Activated T-helper 1 cell treated with anti-CD3 and anti-CD28 coated beads, Interleukin-12 subunit alpha, Interleukin-12 subunit beta, Interleukin-2, Interleukin-4 antibody, amounts not matched to agents 30 ng/mL and 10 ng/mL and 1 ng/mL, durations not matched to agents 14 hours and 24 hours and 36 hours (primary cell): ENCODE measurements at places on chromosomes 4 and X.
A peak's percentile ranks its signal among the peaks of the same experiment; 100 is the strongest.

DNA sequence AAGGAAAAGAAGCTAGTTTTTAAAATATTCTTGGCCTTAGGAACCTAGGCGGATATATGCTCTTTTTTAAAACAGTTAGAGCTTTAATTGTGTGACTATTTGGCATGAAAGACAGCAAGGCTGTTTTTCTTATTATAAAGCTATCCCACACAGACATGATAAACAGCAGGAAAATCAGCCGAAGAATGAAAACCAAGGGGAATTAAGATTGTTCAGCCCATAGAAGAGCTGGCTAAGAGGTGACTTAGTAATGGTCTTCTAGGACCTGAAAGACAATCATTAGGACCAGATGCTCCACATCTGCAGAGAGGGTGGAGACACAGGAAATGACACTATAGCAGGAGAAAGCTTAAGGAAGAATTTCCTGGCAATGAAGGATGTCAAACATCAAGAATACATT lies 171.4 kb upstream of the NRK start:
- H3K4me1 ChIP-seq = no peaks in the 10 kb centered on the region
- H3K27me3 ChIP-seq = no peaks in the 10 kb centered on the region
- H3K4me3 ChIP-seq = no peak overlapping the region
- H3K36me3 ChIP-seq = no peaks in the 10 kb centered on the region

DNA sequence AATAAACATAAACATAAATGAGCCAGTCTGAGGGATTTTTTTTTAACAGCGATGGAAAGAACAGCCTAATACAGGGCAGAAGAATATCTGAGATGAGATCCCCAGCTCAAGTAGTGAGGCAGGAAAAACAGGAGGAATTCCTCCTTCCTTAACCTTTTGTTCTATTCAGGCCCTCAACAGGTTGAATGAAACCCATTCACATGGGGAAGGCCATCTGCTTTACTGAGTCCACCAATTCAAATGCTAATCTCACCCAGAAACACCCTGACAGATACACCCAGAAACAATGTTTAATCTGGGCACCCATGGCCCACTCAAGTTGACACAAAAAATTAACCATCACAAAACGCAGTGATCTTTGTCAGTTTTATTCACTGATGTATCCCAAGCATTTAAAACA lies 45.5 kb downstream of the SMIM31 start:
- DNase-seq = no peak
- H3K4me3 ChIP-seq = no peak overlapping the region
- H3K4me1 ChIP-seq = no peaks in the 10 kb centered on the region
- no peaks in the 10 kb centered on the region for H3K27me3 ChIP-seq
- H3K27ac ChIP-seq = no peak overlapping the region
- H3K36me3 ChIP-seq = no peaks in the 10 kb centered on the region

- H3K36me3 ChIP-seq = no peaks in the 10 kb centered on the region
- DNase-seq = no peak
- H3K4me3 ChIP-seq = no peak overlapping the region
- H3K27me3 ChIP-seq = peaks cover 25% of the 10 kb centered on the region
Observed at GRCh38 chr4:138259824-138260223, 17.7 kb upstream of the SLC7A11 start.

- H3K36me3 ChIP-seq = peaks cover 4% of the 10 kb centered on the region
- peak overlapping the region; percentile 81 for H3K27ac ChIP-seq
- DNase-seq = no peak
Observed at GRCh38 chrX:150880808-150881165, 17.7 kb downstream of the CD99L2 start.

GRCh38 chr4:43242606-43243005 lies 350.1 kb downstream of the GRXCR1 start:
- H3K4me1 ChIP-seq = no peaks in the 10 kb centered on the region
- H3K27ac ChIP-seq = no peak overlapping the region
- H3K4me3 ChIP-seq = no peak overlapping the region
- H3K36me3 ChIP-seq = no peaks in the 10 kb centered on the region

DNA sequence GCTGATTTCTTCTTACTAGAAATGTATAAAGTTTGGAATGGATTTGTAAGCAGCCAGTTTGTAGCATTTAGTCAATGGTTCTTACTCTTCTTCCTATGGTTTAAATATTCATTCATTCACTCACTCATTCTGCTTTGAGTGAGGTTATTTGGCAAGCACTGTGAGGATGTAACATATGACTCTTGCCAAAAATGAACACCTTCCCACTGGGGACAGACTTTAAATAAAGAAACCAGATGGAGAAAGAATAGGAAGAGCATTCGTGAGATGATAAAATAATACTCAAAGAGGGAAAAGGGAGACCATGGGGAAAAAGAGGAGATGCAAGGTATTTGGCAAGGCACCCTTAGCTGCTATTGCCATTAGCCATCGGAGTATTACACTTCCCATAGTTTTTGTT lies 586.1 kb downstream of the ADGRL3 start:
- H3K27ac ChIP-seq = no peak overlapping the region
- no peak overlapping the region for H3K4me3 ChIP-seq
- H3K36me3 ChIP-seq = no peaks in the 10 kb centered on the region

DNA sequence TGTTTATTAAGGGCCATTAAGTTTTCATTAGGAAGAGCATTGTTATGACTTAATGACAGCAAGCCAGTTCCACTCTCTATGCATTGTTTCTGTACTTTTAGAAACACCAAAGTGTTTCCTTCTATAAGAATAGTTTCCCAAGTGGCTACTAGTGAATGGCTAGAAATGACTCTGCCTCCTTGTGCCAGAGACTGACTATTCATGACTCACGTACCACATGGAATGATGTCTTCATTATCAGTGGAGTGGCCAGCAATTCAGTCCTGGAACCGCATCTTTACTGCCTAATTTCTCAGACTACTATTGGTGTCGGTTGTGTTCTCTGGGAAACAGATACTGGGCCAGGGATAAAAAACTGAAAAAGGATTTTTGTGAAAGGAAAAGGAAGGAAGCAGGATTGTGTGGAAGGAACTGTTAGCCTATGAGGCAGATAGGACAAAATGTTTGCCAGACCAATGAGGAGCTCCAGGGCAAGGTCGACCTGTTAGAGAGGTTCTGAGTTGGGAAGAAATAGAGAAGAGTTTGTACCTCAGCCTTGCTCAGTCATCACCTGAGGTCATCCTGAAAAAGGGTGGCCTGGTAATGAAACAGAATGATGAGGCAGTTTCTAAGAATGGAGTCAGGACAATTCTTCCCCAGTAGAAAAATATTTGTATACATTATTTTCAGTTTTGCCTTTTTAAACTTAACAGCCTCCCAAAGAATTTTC lies 218.6 kb downstream of the SPCS3 start:
- H3K4me1 ChIP-seq = no peaks in the 10 kb centered on the region
- H3K4me3 ChIP-seq = no peak overlapping the region
- no peak overlapping the region for H3K27ac ChIP-seq
- no peaks in the 10 kb centered on the region for H3K36me3 ChIP-seq

DNA sequence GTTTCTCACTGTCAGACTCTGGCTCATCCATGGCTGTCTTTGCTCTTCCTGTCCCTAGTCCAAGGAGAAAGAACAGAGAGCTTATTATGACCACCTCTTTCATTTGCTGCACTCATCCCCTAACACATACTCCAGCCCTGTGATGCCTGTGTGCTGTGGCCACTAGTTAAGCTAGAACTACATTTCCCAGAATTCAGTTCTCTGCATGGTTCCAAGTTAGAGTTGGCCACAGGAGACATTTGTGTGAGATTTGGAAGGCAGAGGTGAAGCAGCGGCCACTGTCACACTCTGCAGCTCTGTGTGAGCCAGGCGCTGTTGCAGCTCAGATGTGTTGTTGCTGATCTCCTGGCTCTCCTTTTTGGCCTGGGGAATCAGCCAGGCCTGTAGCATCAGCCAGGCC lies 188.2 kb upstream of the ATP6AP2 start:
- H3K27me3 ChIP-seq = no peaks in the 10 kb centered on the region
- H3K4me1 ChIP-seq = no peaks in the 10 kb centered on the region
- H3K4me3 ChIP-seq = no peak overlapping the region
- no peak for DNase-seq
- H3K27ac ChIP-seq = no peak overlapping the region

DNA sequence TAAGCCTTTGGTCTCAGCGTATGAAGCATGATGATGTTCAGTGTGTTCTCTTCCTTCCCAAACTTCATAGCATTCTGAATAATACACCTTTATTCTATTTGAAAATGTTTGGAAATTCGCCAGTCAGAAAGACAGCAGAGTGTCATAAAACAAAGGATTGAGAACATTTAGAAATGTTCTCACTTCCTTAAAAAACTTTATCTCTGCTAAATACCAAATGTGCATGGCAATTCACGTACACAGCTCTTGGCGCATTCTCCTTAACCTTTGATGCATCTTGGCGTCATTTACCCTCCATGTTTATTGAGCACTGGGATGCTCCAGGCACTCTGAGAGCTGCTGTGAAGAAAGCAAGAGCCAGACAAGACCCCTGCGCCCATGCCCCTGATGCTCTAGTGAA lies 7.2 kb upstream of the IRF2 start:
- no peak overlapping the region for H3K4me3 ChIP-seq
- H3K36me3 ChIP-seq = peaks cover 27% of the 10 kb centered on the region
- DNase-seq = no peak

GRCh38 chrX:135345107-135345589 lies 35.9 kb downstream of the ETDC start:
- peak overlapping the region; percentile 86 for H3K27ac ChIP-seq
- H3K36me3 ChIP-seq = peaks cover 30% of the 10 kb centered on the region
- peak overlapping the region; percentile 82 for H3K4me3 ChIP-seq
- H3K27me3 ChIP-seq = no peaks in the 10 kb centered on the region
- DNase-seq = no peak

DNA sequence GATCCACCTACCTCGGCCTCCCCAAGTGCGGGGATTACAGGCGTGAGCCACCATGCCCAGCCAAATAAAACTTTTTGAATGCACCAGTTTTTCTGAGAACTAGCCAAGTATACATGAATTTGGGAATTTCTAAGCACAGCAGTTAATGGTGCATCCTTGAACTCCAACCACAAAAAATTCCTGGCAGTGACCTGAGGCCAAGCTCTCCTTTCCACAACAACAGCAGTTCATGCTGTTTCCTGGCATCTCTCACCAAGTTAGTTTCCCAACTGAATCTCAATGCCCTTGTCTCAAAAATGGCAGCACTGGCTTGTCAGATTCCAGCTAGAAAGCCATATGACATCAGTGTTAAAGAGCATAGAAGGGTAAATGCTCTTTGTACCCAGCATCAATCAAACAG lies 15.9 kb upstream of the XKRX start:
- peaks cover 2% of the 10 kb centered on the region for H3K27me3 ChIP-seq
- no peaks in the 10 kb centered on the region for H3K36me3 ChIP-seq
- DNase-seq = no peak
- H3K27ac ChIP-seq = no peak overlapping the region
- no peaks in the 10 kb centered on the region for H3K4me1 ChIP-seq

DNA sequence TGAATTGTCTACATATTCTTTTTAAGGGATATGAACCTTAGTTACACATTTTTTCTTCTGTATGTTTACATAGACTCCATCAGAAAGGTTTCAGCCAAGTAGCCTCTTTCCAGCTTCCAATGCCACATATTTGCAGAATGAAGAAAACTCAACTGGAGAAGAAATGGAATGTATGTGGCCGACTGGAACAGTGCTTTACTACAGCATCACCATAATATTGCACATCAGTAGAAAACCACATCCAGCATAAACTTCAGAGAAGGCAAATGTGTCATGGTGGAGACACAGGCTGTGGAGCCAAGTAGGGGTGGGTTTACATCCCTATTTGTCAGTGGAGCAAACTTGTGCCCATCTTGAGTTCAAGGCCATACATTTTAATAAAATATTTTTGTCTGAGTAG lies 204.8 kb upstream of the LDB2 start:
- H3K27ac ChIP-seq = no peak overlapping the region
- H3K4me3 ChIP-seq = no peak overlapping the region
- no peaks in the 10 kb centered on the region for H3K27me3 ChIP-seq
- DNase-seq = no peak

DNA sequence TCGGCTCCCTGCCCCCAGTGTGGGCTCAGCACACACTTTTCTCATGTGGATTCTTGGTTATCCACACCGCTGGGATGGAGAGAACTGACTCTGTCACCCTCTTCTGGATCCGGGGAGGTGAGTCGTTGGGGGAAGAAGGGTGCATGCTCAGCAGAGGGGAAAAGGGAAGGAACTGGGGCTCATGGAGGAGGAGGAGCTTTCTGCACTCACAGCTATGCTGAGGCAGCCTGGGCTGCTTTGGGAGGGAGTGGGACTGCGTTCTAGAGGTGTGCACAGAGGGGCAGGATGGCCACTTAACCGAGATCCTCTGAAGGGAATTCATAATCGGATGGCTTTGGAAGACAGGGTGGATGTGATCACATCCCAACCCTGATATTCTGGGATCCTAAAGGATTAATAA lies 51.6 kb downstream of the RTL5 start:
- DNase-seq = no peak
- H3K4me1 ChIP-seq = peaks cover 11% of the 10 kb centered on the region

DNA sequence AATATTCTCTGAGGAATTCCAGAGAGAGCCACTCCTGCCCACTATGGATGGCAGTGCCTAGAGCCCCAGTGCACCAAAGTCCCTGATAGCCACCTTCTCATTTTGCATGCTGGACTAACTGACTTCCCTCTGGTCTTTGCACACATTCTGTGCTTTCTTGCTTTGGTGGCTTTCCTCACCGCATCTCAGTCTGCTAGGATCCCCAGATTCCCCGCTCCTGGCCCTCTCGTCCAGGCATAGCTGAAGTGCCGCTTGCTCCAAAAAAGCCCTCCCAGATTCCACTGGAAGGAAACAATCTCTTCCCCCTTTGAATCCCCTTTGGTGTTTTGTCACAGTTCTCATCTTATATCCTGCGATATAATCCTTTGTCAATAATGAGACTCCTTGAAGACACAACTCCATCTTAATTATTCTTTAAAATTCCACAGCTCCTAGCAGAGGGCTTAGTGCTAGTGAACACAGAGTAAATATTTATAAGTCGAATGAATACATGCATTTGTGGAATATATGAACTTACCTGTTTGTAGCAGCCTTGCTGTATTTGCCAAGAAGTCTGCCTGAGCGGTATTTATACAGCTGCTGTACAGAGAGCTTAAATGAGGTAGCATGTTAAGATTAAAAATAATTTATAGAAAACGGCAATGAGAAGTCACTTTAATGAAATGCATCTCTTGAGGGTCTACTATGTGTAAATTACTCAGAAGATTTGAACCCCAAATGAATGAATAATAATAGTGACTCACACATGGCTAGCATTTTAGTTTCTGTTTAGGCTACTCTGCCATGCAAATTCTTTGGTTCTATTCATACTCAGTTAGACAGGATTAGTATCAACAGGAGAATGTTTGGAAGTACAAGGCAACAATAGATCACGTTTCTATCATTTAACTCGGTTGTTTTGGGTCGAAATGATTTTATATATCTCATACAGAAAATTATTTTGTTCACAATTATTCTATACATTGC lies 421.9 kb upstream of the TENM3 start:
- H3K36me3 ChIP-seq = no peaks in the 10 kb centered on the region
- H3K27ac ChIP-seq = no peak overlapping the region
- no peaks in the 10 kb centered on the region for H3K4me1 ChIP-seq
- H3K27me3 ChIP-seq = no peaks in the 10 kb centered on the region
- no peak overlapping the region for H3K4me3 ChIP-seq

DNA sequence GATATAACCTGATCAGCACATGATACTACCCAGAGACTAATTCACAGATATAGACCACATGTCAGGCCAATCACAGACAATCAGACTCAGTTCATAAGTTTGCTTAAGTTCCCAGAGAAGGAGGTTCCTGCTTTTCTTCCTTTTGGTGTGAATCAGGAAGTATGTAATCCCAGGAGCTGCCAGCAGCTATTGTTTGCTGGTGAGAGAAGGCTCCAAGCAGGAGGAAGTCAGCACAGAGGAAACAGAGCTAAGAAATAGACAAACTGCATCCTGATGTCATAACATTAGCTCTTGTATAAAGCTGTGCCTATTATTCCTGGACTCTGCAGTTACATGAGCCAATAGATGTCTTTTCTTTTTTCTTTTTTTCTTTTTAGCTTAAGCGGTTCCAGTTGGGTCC lies 50.9 kb downstream of the UCHL1 start:
- H3K27me3 ChIP-seq = no peaks in the 10 kb centered on the region
- no peaks in the 10 kb centered on the region for H3K4me1 ChIP-seq
- H3K36me3 ChIP-seq = no peaks in the 10 kb centered on the region
- no peak for DNase-seq
- H3K4me3 ChIP-seq = no peak overlapping the region
